NCI-H1417 (cell line): ENCODE measurements at places on chromosomes 4 and X.
A peak's percentile ranks its signal among the peaks of the same experiment; 100 is the strongest.

- DNase-seq: no peak
These were observed 42.6 kb upstream of the TADA2B start for GRCh38 chr4:7000421-7001176.

GRCh38 chr4:102295153-102295862 is 50.0 kb downstream of the SLC39A8 start:
- DNase-seq: no peak

GRCh38 chr4:65241257-65241997 is 428.9 kb downstream of the EPHA5 start:
- peak; percentile 91 for DNase-seq

GRCh38 chr4:142312391-142312790 is 533.7 kb downstream of the INPP4B start:
- DNase-seq: no peak

DNA sequence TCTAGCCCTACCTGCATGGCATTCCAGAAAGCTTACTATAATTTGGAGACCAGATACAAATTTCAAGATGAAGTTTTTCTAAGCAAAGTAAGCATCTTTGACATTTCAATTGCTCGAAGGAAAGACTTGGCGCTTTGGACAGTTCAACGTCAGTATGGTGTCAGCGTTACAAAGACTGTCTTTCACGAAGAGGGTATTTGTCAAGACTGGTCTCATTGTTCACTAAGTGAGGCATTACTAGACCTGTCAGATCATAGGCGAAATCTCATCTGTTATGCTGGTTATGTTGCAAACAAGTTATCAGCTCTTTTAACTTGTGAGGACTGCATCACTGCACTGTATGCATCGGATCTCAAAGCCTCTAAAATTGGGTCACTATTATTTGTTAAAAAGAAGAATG is 17.6 kb downstream of the THAP9 start:
- DNase-seq: no peak
